ENCODE measurements at places on chromosomes 7 and 10.

- DNase-seq, result no peak
These were observed 11.8 kb upstream of the IKZF1 start for GRCh38 chr7:50292763-50293162.

- DNase-seq, result no peak
These were observed 7.9 kb upstream of the ATE1 start for GRCh38 chr10:121935702-121936101.

DNA sequence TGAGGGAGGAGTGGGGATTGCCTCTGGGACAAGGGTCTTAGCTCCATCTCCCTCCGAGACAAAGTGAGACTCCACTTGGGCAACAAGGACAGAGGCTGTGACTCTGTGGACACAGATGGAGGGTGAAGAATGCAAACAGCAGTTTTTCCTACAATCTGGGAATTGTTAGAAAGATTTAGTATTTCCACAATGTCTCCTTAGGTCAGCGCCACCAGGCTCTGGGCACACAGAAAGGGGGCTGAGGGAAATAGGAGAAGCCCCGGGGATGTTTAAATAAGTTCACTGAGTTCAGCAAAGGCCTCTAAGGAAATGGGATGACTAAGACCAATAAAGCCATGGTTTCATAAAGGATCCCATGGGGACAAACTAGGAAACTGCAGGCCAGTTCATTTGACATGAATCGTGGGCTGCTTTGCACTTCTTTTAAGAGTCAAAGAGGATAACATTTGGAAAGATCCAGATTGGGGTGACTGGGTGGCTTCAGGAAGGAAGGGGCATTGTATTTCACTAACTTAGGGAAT, 219.8 kb upstream of the GLI3 start:
- no peak for DNase-seq

DNA sequence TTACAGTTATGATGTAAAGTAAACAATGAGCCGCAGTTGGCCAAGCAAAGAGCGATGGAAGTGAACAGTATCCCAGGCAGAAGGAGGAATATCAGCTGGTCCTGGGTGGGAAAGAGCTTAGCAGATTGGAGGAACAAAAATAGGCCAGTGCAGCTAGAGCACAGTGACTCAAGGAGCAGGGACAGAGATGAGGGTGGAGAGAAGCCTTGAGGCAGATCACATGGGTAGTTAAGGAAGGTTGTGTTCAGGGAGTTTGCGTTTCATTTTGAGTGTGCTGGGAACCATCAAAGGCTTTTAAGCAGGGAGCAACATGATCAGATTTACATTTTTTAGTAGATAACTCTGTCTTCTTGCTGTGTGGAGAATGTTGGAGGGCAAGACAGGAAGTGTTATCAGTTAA, 113.6 kb downstream of the OAT start:
- no peak for DNase-seq

DNA sequence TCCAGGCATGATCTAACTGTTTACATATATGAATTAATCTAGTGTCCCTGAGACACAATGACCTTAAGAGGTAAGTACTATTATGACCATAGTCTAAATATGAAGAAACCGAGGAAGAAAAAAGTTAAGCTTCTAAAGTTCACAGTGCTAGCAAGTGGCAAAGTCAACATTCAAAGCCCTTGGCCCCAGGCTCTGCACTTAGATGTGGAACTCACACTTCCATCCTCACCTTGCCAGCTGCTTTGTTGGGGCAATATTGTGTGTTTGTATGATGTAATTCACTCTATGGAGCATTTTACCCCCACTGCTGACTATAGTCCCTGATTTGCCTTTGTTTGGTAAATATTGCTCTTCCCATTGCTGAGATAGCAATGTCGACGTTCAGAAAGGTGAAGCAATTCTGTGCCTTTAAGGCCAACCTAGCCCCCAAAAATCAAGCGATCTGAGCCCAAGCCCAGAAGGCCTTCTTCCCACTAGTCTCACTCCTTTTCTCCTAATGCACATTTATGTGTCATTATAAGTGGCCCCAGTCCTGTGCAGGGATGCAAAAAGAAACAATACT, 487.6 kb upstream of the ZMIZ1 start:
- no peak for DNase-seq

GRCh38 chr10:71285180-71285545, 33.9 kb upstream of the SLC29A3 start:
- peak; percentile 5 for DNase-seq

- DNase-seq, result no peak
These were observed 453.2 kb upstream of the GALNT17 start for GRCh38 chr7:70678621-70679251.

- DNase-seq, result no peak
These were observed 167.9 kb downstream of the DIP2C start for GRCh38 chr10:521261-522250.

DNA sequence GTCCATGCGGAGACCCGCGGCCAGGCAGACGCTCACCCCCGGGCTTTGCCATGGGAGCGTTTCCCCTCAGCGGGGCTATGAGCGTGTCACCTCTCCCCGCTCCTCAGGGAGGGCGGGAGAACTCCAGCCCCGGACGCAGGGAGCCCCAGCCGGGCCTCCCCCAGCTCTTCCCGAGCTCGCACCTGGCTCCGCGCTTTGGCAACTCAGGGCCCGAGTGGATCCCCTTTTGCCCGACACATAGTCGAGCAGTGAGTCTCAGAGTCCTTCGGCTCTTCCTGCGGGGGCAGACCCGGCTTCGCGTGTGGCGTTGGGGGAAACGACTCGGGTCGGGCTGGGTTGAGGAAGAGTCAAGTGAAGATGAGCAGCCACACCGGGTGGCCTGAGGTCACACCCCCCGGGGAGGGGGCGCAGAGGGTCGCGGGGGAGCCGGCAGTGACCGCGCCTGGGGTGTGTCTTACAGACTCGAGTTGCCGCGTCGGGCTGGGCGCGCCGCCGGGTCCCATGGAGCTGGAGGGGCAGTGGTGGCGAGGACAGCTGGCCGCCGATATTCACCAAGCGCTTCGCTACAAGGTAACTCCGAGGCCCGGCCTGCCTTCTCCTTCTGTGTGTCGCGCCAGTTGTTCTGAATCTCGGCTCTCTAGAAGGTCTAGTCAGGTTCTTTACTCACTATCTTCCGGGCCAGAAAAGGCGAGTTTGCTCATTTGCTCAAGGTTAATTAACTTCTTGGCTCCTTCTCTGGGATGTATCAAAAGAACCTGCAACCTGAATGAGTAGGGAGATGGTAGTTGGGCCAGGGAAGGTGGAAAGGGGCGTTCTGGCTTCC, 721 bp downstream of the CCNJ start:
- peak; percentile 37 for DNase-seq

DNA sequence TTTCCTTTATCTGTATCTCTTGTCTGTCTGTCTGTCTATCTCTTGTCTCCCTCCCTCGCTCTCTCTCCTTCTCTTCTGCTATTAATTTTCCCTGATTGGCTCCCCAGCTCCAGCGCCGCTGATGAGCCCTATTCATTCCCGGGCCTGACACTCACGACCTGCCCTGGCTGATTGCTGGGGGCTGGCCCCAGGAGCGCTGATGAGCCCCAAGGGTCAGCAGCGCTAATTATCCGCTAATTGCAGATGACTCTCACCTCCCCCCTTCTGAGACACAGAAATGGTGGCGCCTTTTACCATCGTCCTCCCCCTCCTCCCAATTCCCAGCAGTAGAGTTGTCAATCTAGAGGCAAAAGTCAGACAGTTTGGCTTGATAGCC, 1.3 kb upstream of the GBX1 start:
- DNase-seq, result no peak

GRCh38 chr7:39306016-39306570, 260.1 kb upstream of the YAE1 start:
- no peak for DNase-seq

DNA sequence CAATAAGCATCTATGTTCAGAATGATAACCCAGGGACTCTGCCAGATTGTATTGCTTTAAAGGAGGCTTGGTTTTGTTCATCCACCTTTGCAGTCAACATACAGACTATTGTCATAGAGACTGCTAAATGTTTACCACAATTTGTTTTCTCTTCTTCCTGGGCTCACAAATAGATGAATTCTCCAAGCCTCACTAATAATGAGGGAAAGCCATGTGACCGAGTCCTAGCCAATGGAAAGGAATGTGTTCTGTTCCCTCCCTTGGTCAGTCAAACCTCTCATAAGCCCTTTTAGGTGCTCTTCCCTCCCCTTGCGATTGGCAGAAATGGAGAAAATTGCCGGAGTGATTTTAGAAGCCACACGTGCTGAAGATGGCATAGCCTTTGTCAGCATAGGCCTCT, 136.9 kb downstream of the RTKN2 start:
- no peak for DNase-seq

- no peak for DNase-seq
These were observed 91.5 kb upstream of the CALN1 start for GRCh38 chr7:72503644-72504043.

DNA sequence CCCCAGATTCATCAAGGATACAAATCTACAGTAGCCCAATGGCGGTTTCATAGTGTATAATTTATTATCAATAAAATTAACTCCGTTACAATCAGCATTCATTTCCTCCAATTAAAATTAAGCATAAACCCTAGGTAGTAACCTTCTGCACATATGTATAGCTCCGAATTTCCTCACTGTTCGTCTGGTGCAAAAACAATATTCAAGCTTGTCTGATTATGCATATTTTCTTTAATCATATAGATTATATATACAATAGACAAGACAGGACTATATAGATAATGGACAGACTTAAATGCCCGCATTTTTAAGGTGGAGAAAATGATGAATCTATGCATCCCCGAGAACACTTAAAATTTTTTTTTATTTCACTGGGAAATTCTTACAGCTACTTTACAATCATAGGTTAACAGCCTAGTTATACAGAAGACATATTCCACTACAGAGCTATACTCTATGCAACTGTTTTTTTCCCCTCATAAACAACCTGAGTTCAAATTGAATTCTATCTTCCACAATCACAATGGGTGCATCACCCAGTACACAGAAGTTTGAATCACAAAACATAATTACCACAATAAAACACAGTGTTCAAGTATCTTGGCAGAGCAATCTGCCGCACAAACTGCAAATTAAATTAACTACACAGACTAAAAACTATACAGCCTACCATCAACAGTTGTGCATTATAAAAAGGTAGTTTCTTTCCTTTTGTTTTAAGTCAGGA, 2.6 kb downstream of the HOXA9 start:
- no peak for DNase-seq

DNA sequence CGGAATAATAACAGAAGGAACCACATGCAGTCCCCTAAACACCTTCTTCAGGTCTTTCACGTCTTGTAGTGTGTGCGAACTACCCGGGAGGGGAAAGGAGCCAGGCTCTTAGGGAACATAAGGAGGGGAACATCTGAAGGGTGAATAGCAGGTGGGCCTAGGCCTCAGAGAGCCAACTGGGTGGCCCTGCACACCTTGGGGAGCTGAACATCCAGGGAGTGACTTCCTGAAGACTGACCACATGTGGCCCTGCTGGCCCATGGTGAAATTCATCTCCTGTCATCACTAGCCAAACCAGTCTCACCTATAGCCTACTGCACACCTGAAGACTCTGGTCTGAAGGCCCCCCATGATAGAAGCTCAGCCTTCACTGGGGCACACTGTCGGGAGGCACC, 5.6 kb downstream of the CALML3 start:
- DNase-seq, result no peak

DNA sequence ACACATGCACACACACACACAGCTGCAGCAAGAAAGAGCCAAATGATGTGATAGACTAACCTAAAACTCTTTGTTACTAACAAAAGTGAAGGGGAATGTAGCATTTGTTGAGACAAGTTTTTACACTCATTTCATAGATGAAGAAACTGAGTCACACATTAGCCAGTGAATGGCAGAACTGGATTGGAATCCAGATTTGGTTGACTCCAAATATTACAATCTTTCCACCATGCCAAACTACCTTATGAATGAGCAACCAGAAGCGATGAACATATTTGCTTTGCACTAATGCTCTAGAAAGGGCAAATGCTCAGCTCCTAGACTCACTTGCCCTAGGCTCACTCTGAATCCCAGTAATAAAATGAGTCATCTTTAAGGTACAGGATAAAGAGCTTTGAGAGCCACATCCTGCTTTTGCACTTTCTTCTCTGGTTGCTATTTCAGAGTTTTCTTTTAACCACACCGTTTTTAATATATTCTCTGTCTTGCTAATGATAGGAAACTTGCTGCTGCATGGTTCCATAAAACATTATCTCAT, 111.9 kb downstream of the GPAM start:
- DNase-seq, result no peak

- DNase-seq, result no peak
These were observed 5.3 kb downstream of the WIPF3 start for GRCh38 chr7:29811586-29811985.

DNA sequence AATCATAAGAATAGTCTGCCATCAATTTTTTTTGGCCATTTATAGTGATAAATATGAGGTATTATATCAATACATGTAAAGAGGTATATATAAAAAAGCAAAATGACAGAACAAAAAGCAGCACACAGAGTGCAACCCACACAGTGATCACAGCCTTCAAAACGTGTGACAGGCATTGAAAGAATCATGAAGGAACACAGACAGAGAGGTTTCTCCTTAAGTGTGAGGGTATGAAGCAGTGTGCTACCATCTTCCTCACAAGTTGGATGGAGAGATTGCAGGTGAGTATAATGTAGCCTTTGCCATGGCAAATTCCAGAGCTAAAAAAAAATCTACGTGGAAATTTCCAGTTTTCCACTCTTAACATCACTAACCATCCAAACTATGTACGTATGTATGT, 19.6 kb upstream of the EPC1 start:
- no peak for DNase-seq

DNA sequence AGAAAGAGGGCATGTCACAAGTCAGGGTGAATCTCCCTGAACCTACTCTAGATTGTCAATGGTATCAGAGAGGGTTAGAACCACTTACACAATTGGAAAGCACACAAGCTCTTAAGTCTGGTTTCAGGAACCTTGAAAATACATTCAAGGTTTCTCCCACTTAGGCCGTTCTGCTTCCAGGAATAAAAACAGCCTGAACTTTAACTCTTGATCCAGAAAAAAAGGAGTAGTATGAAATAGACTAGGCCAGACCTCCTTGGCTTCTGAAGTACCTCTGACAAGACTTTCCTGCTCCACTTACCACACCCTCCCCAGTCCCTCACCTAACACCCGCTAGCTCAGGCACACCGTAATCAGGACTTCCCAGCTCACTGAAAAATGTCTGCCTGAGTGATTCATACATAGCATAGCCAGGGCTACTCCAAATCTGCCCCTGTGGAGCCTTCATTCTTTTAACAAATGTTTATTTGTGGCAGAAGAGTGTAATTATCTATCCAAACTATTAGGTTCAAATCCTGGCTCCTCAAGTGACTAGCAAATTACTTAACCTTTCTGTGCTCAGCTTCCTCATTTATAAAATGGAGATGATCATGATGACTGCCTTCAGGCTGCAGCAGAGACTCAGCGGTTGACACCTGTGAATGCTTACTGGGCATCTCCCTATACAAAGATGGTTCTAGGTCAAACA, 30.3 kb upstream of the IL6 start:
- DNase-seq, result no peak
